Stimulated activated naive CD8-positive, alpha-beta T cell treated with anti-CD3 and anti-CD28 coated beads, Interleukin-15, Interleukin-2, amounts not matched to agents 100 U/mL and 50 U/mL, for 24 hours (primary cell): ENCODE measurements at places on chromosomes 11 and 22.
A peak's percentile ranks its signal among the peaks of the same experiment; 100 is the strongest.

DNA sequence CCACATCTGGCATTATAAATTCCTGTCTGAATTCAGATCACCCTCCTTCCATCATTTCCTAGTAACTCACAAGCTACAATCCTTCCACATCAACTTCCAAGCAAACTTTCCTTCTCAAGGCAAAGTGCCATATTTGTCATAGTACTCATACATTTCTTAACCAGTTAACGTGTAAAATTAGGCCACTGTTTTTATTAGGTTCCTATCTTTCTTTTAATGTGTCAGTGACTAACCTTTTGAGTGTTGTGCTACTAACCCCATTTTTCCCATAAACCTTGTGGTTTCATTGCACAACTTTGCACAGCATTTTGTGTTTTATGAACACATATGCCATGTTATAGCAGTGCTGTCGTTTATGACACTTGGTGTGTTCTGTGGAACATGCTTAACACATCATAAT is 90.1 kb downstream of the KIF18A start:
- DNase-seq = no peak

GRCh38 chr11:14577835-14578529 is 57.8 kb upstream of the PSMA1 start:
- no peak for DNase-seq

GRCh38 chr11:35811783-35812182 is 132.1 kb upstream of the LDLRAD3 start:
- no peak for DNase-seq

- DNase-seq = peak; percentile 17
Measured at GRCh38 chr22:34111210-34111824, 191.0 kb upstream of the LARGE1 start.

DNA sequence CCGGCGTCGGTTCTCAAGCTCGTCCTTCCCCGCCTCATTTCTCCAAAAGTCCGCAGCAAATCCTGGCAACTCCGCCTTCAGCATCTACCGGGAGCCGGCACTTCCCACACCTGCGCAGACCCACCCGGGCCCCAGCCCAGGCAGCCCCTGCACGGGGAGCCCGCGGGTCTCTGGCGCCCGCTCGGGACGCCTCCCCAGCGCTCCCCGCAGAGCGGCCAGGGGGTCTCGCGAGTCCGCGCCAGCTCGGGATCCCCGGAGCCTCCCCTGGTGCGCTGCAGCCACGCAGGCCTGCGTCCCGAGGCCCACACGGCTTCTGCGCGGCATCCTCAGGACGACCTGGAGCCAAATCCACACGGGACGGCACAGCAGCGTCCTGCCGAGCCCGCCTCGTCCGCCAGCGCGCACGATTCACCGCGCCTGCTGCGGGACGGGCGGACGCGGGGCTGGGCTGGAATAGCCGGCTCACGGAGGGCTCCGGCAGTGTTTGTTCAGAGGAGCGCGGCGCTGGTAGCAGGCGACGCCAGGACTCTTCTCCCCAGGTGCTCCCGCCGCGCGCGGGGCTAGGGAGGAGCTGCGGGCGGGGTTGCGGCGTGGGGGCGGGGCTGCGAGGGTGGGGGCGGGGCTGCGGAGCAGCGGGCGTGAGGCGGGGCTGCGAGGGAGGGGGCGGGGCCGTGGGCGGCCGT is 816 bp upstream of the PHRF1 start:
- DNase-seq = no peak

DNA sequence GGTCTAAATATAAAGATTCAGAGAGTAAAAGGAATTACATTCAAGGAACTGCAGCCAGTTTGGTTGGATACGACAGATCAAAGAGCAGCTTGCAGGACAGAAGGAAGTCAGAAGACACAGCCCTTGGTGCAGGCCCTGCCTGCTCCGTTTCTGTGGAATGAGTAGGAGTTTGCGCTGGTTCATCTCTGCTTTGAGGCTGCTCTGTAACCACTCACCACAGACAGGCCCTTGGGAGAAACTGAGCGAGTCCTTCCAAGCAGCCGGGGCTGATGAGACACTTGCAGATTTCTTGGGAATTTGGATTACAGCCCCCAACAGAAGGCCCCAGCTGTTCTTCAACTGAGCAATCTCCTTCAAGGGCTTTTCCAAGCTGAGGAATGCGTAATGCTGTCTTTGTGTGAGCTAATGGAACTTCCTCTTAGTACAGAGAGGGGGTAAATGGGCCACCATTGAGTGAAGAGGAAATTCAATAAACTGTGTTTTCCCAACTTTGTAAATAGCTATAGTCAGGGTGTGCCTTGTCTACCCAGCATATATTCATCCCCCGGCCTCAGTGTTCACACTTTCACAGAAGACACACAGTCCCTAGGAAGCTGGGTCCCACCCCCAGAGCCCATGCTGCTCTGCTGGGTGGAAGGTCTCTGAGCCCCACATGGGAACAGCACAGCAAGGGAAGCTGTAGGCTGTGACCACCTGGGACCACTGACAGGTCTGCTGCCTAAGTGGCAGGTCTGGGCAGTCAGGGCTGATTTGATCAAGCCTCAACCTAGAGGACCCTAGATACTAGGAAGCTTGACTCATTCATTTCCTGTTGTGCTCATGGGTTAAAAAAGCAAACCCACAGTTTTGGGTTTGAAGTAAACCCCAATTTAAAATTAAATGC is 16.6 kb downstream of the IL10RA start:
- peak; percentile 72 for DNase-seq

DNA sequence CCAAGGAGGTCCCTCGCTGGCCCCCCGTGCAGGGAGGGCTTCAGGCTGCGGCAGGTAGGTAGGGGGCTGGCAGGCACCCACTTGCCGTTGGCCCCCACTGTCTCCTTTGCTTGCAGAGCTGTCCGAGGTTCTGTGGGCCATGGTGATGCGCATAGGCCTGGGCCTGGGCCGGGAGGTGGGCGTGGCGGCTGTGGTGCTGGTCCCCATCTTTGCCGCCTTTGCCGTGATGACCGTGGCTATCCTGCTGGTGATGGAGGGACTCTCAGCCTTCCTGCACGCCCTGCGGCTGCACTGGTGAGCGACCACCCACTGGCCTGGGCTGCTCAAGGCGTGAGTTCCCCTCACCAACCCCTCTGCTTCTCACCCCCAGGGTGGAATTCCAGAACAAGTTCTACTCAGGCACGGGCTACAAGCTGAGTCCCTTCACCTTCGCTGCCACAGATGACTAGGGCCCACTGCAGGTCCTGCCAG is 11.6 kb downstream of the TCIRG1 start:
- DNase-seq = no peak

GRCh38 chr11:102577182-102577581 is 46.6 kb upstream of the MMP7 start:
- no peak for DNase-seq

DNA sequence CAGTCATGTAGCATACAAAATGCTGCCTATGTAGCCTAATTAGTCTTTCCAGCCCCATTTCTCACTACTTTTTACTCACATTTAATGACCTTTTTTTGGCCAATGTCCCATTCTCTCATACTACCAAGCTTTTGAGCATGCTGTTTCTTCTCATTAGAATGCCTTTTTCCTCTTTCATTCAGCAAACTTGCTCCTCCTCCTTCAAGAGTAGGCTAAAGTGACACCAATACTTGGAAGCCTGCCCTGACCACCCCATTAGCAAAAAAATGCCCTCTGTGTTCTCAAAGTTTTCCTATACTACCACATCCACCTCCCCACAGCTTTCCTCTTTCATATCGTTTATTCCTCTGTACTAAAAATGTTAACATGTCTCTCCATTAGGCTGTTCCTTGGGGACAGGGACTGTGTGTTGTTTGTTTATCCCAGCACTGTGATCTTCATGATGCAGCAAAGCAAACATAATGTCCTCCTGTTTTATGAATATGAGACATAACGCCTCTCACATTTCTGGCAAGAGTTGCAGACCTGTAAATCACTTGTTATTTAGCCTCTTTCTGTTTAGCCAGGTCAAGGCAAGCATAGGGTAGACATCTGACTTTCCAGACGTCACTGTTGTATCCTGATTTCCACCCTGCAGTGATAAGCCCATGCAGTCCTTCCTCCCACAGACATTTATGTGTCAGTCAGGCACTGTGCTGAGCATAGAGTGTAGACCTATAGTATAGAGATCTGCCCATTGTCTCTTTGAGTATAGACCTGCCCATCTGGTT is 62.0 kb upstream of the UCP3 start:
- DNase-seq = no peak

GRCh38 chr11:59173080-59173963 is 1.4 kb downstream of the DTX4 start:
- DNase-seq = no peak

- no peak for DNase-seq
Measured at GRCh38 chr11:29333993-29334775, 682.6 kb downstream of the KCNA4 start.

DNA sequence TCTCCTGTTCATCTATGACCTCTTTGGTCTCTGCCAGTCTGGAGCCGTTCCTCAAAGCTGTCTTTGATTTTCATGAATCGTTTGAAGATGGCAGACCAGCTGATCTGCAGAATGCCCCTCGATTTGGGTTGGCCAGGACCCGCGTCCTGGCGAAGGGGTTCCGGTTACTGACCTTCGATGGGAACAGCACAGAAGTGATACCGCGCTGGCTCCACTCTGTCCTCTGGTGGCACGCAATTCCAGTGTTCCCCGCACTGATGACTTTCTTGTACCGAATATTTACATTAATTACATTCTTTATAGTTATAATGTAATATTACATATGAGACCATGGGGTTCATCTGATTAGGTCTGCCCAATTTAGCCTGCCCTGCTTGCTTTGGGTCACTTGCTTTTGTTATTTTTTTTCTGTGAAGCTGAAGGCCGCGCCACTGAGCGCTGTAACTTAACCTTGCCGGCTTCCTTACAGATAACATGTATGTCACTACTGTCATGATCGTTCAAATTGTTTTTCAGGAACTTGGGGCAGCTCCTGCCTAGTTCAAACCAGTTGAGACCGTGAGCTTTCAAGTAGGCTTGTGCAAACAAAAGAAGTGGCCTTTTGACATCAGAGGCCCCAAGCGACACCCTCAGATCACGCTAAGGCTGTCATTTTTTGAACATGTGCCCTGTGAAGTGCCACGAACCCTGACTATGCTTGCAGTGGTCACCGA is 4.1 kb upstream of the USP18 start:
- DNase-seq = no peak

DNA sequence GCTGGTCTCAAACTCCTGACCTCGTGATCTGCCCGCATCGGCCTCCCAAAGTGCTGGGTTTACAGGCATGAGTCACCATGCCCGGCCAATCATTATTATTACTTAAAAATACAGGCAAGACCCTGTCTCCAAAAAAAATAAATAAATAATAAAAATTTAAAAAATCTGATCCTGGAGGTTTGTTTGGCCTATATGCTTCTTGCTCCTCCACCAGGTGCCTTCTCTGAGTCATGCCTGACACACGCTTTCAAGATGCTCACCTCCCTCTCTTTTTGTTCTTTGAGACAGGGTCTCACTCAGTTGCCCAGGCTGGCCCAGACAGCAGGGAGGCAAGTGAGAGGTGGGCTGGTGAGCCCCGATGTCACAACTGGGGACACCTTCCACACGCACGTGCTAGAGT is 13.5 kb downstream of the ZC3H7B start:
- DNase-seq = no peak

- no peak for DNase-seq
Measured at GRCh38 chr11:64126371-64126770, 39.5 kb downstream of the MACROD1 start.

GRCh38 chr11:67649634-67650510 is 658 bp downstream of the ACY3 start:
- no peak for DNase-seq

- no peak for DNase-seq
Measured at GRCh38 chr11:13679768-13680167, 11.3 kb downstream of the FAR1 start.

DNA sequence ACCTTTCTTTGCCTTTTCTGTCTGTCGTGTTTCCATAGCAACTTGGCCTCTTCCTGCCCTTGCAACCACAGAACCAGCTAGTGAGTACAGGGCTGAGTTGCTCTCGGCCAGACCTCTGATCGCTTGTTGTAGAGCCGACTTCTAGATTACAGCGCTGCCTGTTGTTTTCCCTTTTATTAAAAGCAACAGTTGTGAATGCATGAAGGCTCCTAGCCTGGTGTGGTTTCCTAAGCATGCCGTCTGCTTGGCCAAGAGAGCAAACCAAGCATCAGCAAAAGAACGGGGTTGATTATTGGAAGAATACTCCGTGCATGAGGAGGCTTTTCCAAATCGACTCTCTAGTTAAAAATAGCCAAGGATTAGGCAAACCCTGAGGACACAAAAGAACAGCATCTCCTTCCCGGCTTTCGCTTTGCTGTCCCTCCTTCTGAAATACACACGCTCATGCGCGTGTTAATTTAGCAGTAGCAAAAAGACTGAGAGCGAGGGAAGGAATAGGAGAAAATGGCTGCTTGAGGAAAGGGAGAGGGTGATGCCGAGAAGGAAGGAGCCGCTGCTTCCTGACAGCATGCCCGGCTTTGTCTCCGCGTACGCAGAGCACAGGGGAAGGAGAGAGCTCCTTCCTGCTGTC is 71.5 kb upstream of the TTC12 start:
- peak; percentile 7 for DNase-seq

DNA sequence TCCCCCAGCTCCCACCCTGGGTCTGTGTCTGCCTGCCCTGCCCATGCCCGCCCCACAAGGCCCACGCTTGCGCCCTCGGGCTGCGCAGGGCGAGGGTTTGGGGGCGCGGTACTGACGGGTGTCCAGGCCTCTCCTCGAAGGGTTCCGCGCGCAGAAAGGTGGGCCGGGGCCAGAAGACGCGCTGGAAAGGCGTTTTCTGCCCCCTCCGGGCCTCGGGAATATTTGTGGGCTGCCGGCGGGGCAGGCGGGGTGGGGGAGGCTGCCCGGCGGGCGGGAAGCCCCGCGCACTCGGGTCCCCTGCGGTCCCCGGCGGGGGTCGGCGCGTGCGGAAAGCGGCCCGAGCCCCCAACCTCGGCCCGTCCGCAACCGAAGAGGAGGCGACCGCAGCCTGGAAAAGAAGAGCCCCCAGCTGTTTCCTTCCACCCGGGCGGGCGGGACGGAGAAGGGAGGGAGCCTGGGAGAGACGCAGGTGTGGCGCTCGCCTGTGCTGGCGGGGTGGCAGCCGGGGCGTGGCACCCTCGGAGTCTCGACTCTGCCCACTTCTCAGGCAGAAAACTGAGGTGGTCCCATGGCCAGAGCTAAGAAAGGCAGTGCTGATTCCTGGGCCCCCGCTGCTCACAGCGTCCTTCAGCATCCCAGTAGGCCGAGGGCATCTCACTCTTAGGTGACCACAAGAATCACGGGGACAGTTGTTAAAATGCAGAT is 59.0 kb downstream of the THAP12 start:
- no peak for DNase-seq

DNA sequence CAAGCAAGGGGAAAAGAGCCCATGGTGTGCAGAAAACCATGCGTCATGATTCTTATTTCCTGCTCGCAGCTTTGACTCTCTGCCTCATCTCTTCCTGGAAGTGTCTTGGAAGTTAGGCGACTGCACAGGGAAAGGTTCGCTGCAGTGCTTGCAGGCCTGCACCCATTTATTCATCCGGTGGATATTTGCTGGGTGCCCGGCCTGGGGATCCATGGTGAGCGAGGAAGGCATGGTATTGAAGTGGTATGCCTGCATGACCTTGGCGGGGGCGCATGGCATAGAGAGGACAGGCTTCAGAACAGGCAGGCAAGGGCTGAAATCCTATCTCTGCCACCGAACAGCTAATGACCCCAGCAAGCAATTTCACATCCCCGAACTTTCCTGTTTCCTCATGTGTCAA is 40.6 kb downstream of the FAM83F start:
- DNase-seq = no peak
